ENCODE measurements at places on chromosomes 5 and 9.

DNA sequence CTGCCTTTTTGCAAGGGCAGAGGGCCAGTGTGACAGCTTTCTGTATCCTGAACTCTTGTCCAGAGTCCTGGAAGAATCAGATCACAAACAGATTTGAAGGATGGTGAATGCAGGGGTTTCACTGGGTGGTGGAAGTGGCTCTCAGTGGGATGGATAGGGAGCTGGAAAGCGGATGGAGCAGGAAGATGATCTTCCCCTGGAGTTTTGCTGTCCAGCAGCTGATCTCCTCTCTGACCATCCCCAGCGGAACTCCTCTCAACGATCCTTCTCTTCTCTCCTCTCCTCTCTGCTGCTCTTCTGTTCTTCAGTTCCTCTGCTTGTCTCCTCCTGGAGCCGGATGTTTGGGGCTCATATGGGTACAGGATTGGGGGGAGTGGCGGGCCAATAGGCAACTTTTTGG lies 108.3 kb upstream of the HMHB1 start:
- no peak for DNase-seq

DNA sequence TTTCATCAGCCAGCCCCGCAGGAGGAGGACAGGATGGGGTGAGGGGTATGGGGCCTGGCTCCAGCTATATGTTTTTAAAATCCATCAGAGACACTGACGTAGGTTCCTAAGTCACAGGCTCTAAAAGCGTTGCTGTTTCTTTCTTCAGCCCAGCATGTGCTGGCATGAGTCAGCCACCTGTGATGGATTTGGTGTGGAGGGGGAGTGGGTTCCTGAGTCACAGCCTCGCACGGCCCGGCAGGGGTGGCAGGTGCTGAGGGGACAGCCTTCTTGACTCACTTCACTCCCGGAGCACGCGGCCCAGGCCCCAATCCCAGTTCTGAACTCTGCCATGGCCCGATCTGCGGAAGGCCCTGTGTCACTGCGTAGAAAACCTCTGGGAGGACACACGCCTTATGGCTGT lies 38.8 kb upstream of the RPL26L1 start:
- no peak for DNase-seq

- DNase-seq = no peak
These were observed 32.7 kb downstream of the UBE2D2 start for GRCh38 chr5:139593716-139594319.

GRCh38 chr5:17445185-17445584 lies 52.8 kb upstream of the TAF11L2 start:
- DNase-seq = no peak

- DNase-seq = no peak
These were observed 78.3 kb upstream of the ORM1 start for GRCh38 chr9:114244570-114244969.
